Progenitor cell of endocrine pancreas (in vitro differentiated cells): ENCODE measurements at places on chromosomes 5 and 9.
A peak's percentile ranks its signal among the peaks of the same experiment; 100 is the strongest.

DNA sequence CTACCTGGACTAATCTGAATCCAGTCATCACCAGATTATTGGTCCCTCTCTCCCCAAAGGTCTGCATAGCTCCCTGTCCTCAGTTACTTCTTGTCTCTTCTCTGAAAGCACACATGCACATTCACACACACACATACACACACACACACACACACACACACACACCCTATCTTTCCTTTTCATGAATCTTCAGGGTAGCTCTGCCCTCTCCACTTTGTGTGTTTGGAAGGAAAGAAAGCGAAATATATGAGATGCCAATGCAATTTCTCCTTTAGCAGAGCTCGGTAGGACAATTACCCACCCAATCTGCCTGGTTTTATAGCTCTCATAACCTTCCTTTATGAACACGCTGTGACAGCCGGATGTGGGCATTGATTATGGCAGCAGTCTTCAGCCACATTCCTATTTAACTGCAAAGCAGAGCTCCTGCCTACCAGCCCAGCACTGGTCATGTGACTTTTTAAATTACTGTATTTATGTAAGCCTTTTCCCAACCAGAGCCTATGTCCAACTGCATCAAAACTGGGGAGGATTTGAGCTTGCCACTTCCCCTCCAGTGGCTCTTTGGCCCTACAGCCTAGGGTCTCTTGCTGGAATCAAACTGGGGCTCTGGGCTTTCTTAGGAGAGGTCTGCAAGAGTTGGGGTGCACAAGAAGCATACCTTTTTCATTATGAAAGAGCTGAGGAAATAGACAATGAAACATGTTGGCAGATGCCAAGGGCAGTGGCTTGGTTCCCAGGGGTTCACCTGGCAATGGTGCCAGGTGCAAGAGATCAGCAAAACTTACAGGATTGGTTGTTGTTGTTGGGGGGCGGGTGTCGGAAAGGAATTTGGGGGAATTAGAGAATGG lies 20.8 kb upstream of the MATR3 start:
- DNase-seq = no peak

DNA sequence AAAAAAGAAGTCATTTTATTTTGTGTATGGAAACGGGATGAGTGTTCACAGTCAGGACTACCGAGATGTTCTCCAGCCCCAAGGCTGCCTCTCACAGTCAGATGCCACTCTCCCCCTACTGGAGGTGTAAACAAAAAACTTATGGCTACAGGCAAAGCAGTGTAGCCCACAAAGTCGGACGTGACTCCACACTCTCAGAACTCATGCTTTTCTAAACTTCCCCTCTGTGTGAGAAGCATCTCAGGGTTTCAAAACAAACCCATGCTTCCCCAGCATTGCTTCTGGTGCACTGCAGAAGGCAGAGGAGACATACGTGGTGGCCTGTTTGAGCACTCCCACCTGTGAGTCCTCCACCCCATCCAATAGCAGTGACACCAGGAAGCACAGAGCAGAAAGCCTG lies 580.3 kb downstream of the BNC2 start:
- no peak for DNase-seq

DNA sequence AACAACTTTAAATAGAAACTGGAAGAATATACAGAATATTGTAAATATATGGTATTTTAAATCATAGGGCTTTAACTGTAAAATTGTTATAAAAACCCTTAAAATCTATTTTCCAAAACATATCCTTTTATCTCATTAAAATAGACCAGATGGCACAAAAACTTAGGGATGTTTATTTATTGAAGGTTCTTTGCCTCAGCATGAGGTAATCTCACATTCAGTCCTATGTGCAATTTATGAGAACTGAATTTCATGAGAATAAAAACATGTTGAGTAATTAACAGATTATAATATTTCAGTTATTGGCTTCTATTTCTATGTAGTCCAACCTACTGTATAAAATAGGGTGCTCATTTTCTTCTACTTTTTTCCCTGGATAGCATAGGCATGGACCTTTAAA lies 329.2 kb upstream of the PRR16 start:
- no peak for DNase-seq

DNA sequence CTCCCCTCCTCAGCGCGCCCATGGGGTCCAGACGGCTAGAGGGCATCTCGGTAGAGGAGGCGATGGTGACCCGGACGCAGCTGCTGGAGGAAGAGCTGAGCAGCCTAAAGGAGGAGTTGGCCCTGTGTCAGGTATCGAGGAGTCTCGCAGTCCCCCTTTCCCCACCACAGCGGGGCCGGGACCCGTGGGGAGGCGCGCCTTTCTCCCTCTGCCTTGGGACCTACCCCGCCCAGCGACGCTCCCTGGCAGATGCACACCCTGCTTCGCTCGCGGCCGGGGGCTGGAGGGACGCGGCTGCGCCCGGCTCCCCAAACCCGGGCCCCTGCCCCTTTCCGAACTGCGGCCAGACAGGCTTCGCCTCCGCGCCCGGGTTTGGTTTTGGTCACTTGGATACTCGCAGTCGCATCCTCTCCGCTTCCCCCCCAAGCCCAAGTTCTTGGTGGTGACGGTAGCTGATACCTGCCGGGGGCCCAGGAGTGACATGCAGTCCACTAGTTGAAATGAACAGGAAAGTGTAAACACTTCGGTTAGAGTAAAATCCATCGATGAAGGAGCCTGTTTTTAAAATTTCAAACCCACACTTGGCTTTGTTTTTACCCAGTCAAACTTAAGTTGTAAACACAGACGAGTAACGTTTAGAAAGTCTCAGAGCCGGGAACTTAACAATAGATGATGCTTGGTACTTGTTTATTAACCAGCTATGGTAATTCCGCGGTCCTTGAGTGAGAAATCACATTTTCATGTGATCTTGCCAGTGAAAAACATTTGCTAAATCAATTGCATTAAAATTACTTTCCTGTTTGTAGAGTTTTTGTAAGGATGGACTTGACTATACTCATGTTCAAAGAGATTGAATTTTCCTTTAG lies 688 bp downstream of the CNTLN start:
- peak; percentile 14 for DNase-seq

DNA sequence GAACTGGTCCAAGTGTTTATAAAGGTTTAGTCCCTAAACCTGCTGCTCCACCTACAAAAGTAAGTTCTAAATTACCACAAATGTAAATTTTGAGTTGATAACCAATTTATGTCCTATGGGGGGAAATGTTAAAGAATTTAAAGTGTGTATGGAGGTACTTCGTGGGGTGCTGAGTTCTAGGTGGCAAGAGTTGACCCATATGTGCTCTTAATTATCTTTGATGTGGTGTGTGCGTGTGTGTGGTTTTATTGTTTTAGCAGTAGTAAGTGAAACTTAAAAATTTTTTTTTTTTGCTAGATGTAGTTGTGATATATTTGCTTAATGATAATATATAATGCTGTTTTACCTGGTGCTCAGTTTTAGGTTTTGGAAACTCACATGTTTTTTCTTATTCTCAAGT lies 72.6 kb downstream of the GPBP1 start:
- DNase-seq = no peak

- DNase-seq = no peak
Observed at GRCh38 chr5:158020555-158021418, 161.8 kb upstream of the CLINT1 start.

DNA sequence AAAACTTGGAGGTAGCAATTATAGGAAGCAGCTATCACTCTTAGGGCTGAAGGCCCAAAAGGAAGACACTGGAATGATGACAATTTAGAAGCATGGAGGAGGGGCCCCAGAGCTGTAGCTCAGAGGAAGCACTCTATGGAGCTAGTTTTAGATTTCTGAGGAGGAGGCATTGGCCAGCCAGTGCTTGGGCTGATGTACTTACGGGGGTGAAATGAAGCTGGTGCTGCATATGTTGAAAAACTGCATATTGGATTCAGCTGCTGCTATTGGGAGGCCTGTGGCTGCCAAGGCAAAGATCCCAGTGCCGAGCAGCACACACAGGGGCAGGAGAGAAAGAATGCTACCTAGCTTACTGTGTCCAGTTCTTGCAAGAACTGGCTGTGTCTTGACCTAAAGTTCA lies 53.9 kb upstream of the HMHB1 start:
- no peak for DNase-seq

DNA sequence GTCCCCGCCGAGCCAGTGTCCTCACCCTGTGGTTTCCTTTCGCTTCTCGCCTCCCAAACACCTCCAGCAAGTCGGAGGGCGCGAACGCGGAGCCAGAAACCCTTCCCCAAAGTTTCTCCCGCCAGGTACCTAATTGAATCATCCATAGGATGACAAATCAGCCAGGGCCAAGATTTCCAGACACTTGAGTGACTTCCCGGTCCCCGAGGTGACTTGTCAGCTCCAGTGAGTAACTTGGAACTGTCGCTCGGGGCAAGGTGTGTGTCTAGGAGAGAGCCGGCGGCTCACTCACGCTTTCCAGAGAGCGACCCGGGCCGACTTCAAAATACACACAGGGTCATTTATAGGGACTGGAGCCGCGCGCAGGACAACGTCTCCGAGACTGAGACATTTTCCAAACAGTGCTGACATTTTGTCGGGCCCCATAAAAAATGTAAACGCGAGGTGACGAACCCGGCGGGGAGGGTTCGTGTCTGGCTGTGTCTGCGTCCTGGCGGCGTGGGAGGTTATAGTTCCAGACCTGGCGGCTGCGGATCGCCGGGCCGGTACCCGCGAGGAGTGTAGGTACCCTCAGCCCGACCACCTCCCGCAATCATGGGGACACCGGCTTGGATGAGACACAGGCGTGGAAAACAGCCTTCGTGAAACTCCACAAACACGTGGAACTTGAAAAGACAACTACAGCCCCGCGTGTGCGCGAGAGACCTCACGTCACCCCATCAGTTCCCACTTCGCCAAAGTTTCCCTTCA lies 1.4 kb downstream of the GLIS3 start:
- peak; percentile 18 for DNase-seq

- no peak for DNase-seq
Observed at GRCh38 chr9:97847474-97848214, 5.4 kb upstream of the FOXE1 start.

GRCh38 chr5:32935283-32935682 lies 224.2 kb downstream of the NPR3 start:
- no peak for DNase-seq

- no peak for DNase-seq
Observed at GRCh38 chr5:167939686-167940085, 351.8 kb upstream of the WWC1 start.

DNA sequence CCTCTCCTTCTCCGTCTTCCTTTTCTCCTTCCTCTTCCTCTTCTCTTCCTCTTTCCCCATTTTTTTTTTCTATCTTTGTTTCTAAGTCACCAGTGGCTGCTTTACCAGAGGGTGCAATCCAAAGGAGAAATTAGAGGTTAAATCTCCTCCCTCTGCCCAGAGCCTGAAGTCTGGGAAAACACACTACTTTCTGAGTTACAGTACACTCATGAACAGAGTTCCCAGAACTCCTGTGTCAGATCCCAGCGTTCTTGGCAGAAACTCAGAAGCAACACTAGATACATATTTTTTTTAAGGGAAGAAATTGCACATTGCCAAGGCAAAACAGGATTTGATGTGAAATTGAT lies 189.0 kb downstream of the SNCAIP start:
- no peak for DNase-seq

DNA sequence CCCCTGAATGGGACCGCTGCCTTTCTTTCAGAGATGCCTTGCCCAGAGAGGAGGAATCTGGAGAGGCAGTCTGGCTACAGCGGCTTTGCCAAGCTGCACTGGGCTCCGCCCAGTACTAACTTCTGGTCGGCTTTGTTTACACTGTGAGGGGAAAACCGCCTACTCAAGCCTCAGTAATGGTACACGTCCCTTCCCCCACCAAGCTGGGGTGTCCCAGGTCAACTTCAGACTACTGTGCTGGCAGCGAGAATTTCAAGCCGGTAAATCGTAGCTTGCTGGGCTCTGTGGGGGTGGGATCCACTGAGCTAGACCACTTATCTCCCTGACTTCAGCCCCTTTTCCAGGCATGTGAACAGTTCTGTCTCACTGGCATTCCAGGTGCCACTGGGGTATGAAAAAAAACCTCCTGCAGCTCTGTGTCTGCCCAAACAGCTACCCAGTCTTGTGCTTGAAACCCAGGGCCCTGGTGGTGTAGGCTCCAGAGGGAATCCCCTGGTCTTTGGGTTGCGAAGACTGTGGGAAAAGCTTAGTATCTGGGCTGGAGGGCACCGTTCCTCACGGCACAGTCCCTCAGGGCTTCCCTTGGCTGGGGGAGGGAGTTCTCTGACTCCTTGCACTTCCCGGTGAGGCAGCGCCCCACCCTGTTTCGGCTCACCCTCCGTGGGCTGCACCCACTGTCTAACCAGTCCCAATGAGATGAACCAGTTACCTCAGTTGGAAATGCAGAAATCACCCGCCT lies 171.2 kb downstream of the CWC27 start:
- no peak for DNase-seq

DNA sequence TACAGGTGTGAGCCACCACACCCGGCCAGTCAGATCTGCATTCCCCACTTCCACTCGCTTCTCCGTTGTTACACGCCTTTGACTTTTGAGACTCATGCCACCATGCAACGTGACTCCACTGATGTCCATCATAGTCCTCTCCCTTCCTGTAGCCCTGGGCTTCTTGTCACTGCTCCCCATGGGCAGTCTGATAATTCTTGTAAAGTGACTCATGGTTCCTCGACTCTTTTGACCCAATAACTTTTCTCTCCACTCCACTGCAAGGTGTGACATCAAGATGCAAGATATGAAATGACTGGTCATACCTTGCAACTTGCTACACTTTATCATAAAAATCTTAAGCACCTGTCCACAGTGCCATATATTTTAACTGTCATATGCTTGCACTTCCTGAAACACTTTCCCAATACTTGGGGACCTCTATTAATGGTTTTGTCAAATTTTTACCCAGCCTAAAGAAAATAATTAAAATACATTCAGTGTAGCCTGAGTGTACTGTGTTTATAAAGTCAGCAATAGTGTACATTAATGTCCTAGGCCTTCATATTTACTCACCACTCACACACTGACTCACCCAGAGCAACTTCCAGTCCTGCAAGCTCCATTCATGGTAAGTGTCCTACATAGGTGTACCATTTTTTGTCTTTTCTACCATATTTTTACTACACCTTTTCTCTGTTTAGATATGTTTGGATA lies 18.6 kb upstream of the ANKRD18A start:
- DNase-seq = no peak

- DNase-seq = no peak
Observed at GRCh38 chr5:18354828-18355227, 720.6 kb downstream of the TAF11L14 start.

DNA sequence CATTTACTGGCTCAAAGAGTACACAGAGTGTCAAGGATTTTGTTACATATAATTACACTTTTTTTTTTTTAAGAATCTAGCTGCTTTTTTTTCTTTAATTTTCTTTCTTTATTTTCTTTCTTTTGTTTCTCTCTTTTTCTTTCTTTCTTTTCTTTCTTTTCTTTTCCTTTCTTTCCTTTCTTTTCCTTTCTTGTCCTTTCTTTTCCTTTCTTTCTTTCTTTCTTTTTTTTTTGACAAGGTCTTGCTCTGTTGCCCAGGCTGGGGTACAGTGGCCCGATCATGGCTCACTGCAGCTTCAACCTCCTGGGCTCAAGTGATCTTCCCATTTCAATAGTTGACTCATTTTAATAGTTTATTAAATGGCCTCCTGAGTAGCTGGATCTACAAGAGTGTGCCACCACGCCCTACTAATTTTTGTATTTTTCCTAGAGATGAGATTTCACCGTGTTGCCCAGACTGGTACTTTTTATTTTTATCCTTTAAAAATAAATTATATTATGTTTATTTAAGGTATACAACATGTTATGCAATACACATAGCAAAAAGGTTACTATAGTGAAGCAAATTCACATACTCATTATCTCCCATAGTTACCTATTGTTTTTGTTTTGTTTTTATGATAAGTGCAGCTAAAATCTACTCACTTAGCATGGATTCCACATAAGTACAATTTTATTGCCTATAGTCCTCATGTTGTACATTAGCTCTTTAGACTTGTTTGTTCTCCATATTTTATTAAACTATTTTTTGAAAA lies 381.5 kb upstream of the KLF4 start:
- DNase-seq = no peak
